Stimulated activated CD4-positive, alpha-beta T cell treated with anti-CD3 and anti-CD28 coated beads, Interleukin-1b, Interleukin-23, amount 100 ng/mL, for 1 hour (primary cell): ENCODE measurements at places on chromosomes 16 and 17.

- DNase-seq = no peak
Observed at GRCh38 chr16:83143788-83144187, 517.0 kb downstream of the CDH13 start.

- DNase-seq = no peak
Observed at GRCh38 chr16:83328936-83329335, 478.8 kb upstream of the HSBP1 start.

DNA sequence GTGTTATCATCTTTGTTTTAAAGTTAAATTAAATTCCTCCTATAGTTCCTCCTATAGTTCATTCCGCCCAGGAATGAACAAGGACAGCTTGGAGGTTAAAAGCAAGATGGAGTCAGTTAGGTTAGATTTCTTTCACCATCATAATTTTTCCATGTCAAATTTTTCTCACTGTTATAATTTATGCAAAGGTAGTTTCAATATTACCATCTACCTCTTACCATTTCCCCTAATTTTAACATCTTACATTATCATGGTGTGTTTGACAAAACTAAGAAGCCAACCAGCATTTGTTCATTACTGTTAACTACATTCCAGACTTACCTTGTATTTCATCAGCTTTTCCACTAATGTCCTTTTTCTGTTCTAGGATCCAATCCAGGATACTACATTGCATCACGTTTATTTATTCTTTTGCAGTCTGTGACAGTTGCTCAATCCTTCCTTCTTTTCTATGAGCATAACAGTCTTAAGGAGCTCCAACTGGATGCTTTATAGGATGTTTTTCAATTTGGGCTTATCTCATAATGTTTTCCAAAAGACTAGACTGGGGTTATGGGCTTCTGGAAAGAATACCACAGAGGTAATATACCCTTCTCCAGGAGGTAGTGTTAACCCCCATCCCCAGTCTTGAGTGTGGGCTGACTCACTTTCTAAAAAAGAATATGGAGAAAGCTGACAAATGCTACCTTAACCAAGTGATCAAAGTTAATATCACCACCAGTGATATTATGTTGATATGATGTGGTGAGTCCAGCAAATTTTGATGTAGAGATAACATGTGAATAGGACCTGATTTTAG lies 158.5 kb downstream of the PPM1E start:
- no peak for DNase-seq

DNA sequence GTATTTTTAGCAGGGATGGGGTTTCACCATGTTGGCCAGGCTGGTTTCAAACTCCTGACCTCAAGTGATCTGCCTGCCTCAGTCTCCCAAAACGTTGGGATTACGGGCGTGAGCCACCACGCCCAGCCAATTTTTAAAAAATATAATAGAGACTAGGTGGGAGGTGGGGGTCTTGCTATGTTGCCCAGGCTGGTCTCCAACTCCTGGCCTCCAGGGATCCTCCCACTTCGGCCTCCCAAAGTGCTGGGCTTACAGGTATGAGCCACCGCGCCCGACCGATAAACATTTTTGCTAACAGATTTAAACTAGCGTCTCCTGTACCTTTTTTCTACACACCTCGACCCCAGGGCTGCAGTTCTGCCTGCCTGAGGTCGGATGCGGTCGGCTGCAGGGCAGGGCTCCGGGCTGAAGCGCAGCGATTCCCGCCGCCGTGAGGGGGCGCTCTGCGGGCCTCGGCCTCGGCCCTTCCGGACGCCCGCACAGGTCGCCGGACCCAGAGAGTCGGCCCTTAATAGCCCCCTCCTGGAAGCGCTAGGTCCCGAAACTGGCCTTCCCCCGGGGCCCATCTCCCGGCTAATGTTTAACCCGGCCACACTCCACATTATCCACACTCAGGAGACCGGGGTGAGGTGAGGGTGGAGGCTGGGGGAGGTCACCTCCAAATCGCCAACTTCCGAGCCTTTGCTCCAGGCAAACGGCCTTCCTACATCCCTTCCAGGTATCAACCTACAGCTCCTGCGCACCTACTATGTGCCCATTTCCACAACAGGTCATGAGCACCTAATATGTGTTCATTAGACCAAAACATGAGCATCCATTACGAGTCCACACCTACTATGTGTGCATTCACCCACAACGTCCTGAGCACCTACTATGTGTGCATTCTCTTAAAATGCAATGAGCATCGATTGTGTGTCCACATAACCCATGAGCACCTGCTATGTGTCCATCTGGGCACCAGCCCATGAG lies 2.0 kb upstream of the GLIS2 start:
- DNase-seq = no peak

GRCh38 chr17:79017546-79018369 lies 6.2 kb upstream of the C1QTNF1 start:
- DNase-seq = no peak

DNA sequence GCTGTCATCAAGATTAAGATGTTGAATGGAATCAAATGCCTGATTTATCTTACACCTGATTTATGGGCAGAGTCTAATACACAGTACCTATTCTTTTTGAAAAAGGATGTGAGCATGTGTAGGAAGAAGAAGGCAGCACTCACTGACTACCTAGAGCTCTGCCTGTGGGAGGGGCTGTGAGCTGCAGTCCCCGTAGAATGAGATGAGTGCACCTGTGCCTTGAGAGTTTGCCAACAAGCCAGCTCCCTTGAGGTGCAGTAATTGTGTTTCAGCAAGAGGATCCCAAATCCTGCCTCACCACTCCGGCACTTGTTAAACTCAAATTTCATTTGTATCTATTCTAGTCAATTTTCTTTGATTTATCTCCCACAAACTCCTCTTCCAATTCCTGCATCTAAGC lies 46.0 kb downstream of the CDH11 start:
- DNase-seq = no peak

DNA sequence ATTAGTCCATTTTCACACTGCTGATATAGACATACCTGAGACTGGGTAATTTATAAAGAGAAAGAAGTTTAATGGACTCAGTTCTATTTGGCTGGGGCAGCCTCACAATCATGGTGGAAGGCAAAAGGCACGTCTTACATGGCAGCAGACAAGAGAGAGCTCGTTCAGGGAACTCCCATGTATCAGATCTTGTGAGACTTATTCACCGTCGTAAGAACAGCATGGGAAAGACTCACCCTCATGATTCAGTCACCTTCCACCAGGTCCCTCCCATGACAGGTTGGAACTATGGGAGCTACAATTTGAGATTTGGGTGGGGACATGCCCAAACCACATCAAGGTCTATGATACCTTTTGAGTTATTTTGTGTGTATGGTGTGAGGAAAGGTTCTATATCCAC lies 66.9 kb downstream of the METRNL start:
- no peak for DNase-seq

- DNase-seq = no peak
Observed at GRCh38 chr16:49644145-49644463, 211.8 kb downstream of the ZNF423 start.

- DNase-seq = no peak
Observed at GRCh38 chr16:31880322-31880979, 6.8 kb downstream of the ZNF267 start.

- DNase-seq = no peak
Observed at GRCh38 chr17:46772475-46773220, 45.8 kb downstream of the WNT3 start.
